CD4-positive, alpha-beta T cell treated with Interleukin-1 beta for 1 hour (primary cell): ENCODE measurements at places on chromosomes 11 and 22.

DNA sequence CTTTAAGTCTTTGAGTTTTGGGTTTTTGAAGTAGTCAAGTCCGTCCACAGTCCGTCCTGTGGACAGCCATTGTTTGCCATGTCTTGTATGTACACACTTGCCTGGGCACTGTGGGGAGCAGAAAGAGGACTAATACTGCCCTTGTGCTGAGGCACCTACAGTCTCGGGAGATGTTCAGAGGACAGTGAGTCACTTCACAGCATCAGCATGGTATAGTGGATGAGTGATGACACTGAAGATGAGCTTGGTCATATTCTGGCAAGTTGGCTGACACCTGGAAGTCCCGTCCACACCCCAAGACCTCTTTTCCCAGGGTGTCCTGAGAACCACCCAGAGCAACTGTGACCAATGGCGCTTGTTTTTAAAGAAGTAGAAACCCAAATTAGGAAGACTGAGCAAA, 29.2 kb downstream of the NF2 start:
- no peak for DNase-seq

DNA sequence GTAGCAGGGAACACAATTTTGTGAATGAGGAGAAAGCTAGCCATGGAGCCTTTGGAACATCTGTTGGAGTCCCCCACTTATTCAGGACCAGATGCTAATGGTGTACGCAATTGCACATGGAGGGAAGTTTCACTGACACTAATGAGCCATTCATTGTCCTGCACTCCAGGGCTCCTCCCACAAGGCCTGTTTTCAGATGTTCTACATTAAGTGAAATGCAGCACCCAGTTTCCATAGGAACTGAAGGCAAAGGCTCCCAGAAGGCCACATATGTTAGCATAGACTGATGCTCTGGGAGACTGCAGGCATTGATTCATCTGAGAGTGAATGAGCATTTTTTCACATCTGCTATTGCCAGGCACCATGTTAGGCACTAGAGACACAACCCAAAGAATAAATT, 399.5 kb downstream of the ETS1 start:
- DNase-seq = no peak

DNA sequence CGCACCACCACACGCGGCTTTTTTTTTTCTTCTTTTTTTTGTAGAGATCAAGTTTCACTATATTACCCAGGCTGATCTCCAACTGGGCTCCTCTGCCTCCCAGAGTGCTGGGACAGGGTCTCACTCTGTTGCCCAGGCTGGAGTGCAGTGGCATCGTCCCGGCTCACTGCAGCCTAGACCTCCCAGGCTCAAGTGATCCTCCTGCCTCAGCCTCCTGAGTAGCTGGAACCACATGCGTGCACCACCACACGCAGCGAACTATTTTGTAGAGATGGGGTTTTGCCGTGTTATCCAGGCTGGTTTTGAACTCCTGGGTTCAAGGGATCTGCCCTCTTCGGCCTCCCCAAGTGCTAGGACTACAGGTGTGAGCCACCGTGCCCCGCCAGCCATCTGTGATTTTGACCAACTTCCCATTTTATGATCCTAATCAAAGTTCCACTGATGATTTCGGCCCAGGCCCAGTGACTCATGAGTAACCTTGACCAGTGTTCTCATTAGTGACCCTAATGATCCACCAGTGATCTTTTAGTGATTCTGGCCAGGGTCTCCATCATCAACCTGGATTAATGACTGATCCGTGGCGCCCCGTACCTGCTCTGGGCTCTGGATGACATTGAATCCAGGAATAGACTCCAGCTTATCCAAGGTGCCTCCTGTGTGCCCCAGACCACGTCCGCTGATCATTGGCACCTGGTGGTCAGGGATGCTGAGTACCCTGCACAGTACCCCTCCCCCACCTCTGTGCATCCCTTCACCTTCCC, 1.7 kb downstream of the TYMP start:
- DNase-seq = no peak

DNA sequence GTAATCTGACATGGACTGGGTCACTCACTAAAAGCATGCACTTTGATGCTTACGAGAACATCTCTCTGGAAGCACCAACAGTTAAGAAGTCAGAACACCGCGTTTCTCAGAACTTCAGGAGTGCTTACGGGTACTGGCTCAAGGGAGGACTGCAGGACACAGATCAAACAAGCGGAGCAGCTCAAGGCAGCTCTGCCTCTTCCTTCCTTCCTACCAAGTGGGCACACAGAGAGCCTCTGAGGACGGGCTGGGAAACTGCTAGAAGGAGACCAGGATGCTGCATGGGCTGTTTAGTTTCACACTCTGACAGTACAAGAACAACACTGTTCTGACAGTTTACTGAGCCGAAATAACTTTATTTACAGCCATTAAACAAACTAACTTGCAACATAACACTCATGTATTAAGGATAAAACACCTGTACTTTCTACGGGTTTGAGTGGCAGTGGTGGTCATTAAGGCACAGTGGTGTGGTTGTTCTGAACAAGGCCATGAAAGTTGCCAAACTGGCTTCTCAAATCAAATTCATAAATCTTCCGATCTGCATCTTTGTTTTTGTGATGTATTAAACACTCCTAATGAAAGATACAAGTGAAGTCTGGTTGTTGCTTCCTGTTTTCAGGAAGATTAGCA, 37.5 kb downstream of the ARFGAP3 start:
- no peak for DNase-seq

DNA sequence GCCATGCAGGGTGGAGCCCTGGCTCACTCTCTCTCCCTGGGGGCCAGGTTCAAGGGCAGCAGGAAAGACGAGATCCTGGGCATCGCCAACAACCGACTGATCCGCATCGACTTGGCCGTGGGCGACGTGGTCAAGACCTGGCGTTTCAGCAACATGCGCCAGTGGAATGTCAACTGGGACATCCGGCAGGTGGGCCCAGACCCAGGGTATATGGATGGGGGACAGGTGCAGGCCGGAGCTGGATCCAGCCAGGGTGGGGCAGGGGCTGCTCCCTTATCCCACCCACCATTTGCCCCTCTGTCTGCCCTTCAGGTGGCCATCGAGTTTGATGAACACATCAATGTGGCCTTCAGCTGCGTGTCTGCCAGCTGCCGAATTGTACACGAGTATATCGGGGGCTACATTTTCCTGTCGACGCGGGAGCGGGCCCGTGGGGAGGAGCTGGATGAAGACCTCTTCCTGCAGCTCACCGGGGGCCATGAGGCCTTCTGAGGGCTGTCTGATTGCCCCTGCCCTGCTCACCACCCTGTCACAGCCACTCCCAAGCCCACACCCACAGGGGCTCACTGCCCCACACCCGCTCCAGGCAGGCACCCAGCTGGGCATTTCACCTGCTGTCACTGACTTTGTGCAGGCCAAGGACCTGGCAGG, 2.9 kb downstream of the TRPT1 start:
- DNase-seq = no peak

DNA sequence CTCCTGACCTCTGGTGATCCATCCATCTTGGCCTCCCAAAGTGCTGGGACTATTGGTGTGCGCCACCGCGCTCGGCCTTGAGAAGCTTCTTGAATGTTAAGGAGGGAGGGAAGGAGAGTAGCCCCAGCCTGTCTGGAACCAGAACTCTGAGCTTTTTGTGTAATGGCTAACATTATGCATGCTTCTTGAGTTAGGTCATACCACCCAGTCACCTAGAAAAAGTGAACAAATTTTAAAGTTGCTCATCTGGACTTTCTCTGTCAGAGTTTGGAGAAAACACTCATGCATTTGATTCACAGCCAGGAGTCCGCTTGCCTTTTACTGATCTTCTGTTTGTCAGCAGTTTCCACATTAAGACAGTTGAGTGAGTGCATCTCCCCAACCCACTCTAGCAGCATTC, 82.1 kb downstream of the PPP6R3 start:
- DNase-seq = no peak

- DNase-seq = peak; percentile 53
Observed at GRCh38 chr22:37604875-37605274, 3.8 kb upstream of the GGA1 start.

DNA sequence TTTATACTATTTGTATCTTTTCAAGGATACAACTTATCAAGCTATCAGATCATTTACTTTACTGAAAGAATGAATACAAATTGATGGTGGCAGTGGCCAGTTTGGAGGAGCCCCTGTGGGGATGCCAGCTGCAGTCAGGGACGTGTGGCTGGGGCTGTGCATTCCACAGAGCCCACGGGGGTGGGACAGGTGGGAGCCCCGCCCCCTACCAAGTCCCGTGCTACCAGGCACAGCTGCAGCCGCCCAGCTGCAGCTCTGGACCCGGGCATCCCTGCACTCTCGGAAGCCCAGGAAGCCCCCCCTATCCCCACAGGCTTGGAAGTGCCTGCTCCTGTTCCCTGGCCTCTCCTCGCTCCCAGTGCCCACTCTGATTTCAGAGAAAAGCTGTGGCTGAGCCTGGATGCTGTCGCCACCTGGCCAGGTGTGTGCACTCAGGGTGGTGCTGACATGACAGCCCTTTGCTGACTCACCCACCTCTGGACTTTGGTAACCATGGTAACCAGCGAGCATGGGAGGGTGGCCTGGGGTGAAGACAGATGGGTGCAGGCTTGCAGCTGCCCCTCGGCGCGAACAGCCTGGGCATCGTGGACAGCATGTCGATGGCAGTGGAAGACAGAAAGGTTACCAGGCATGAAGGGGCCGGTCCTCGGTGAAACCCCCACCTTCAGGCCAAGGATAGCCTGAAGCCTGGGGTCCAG, 138.1 kb downstream of the SBF2 start:
- DNase-seq = no peak

GRCh38 chr11:125407046-125407445, 89.0 kb downstream of the FEZ1 start:
- DNase-seq = no peak

GRCh38 chr11:2708757-2709281, 9.0 kb upstream of the KCNQ1OT1 start:
- no peak for DNase-seq

GRCh38 chr11:37449146-37449545, 851.1 kb upstream of the RAG2 start:
- no peak for DNase-seq

- DNase-seq = no peak
Observed at GRCh38 chr22:26485013-26485412, 1.3 kb downstream of the SRRD start.

- DNase-seq = no peak
Observed at GRCh38 chr22:27671413-27671935, 130.1 kb downstream of the MN1 start.

DNA sequence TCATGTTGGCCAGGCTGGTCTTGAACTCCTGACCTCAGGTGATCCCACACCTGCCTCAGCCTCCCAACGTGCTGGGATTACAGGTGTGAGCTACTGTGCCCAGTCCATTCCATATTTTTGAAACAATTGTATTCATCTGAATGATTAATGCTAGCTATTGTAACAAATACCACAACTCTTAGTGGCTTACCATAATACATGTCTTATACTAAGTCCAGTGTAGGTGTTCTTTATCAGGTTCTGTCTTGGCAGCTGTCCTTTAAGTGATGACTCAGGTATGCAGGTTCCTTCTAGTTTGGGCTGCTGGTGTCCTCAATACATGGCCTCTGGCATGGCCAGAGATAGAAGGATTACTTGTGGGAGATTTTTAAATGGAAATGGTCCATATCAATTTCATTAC, 39.0 kb downstream of the UVRAG start:
- no peak for DNase-seq
